ENCODE measurements at places on chromosomes 5 and 9. TPM values are rescaled to one million over a fixed set of nuclear protein-coding genes. Genes with fewer than 3 reads are reported as not detected.

- DNase-seq: no peak
- H3K4me3 ChIP-seq: no peak overlapping the region
Observed at GRCh38 chr5:82886911-82887310, 190.3 kb downstream of the TMEM167A start.

- H3K27ac ChIP-seq: no peak overlapping the region
- no peak for DNase-seq
- H3K4me3 ChIP-seq: no peak overlapping the region
Observed at GRCh38 chr9:118558891-118559290, 810.3 kb downstream of the BRINP1 start.

DNA sequence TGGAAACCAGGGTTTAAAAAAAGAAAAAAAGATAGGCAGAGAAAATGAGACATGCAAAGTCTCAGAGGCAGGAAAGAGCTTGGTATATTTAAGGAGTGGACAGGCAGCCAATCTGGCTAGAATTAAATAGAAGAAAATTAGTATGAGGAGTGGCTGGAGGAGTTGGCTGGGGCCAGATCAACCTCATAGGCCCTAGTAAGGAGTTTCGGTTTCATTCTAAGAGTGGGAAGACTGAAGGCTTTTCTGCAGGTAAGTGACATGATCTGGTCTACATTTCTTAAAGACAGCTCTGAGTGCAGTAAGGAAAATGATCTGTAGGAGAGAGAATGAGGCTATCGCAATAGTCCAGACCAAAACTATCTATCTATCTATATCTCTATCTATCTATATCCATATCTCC lies 27.5 kb downstream of the ADRB2 start:
- peaks cover 3% of the 10 kb centered on the region for H3K27me3 ChIP-seq
- no peak overlapping the region for H3K27ac ChIP-seq
- peaks cover 13% of the 10 kb centered on the region for H3K4me1 ChIP-seq
- H3K36me3 ChIP-seq: no peaks in the 10 kb centered on the region

DNA sequence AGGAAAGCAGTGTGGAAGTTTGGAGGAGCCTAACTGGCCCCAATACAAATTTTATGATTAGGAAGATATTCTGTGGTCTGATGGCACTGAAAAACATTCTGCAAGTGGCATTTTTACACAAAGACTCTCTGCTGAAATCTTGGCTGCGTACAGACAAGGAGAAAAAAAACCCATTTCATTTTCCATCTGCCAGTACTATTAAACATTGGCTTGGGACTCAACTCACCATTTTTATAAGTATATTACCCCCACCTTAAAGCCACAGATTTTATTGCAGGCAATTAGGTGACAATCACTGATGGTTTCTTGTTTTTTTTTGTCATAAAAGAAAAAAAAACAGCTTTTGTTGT lies 206.9 kb downstream of the PTTG1 start:
- no peak overlapping the region for H3K4me3 ChIP-seq
- H3K4me1 ChIP-seq: no peaks in the 10 kb centered on the region
- H3K27ac ChIP-seq: no peak overlapping the region
- DNase-seq: no peak
- no peaks in the 10 kb centered on the region for H3K36me3 ChIP-seq
- no peaks in the 10 kb centered on the region for H3K27me3 ChIP-seq

INSYN2B gene
- total RNA-seq: 0.04 TPM

Data from muscle of leg (tissue), 16 donors.